ENCODE measurements at places on chromosomes 11 and 22.

DNA sequence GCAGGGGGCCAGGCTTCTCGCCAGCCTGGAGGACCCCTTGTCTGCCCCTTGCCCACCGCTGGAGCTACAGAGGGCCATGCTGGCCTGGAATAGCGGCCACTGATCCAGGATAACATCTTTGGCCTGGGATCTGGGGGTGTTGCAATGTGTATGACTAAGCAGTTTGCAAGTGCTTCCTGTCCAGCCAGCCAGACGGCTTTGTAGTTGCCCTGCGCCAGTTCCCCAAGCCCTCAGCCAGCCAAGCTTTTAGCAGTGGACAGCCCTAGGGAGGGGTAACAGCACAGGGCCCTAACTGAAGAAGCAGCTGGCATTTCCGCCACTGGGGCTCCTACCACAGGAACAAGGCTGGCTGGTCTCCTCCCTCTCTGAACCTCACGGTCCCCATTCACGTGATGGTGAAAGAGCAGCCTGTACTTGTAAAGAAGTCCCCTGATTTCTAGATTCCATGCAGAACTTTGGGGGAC is 32.1 kb downstream of the UQCR10 start:
- DNase-seq = peak; percentile 55

GRCh38 chr22:31341386-31342088 is 4.6 kb downstream of the PATZ1 start:
- DNase-seq = no peak

DNA sequence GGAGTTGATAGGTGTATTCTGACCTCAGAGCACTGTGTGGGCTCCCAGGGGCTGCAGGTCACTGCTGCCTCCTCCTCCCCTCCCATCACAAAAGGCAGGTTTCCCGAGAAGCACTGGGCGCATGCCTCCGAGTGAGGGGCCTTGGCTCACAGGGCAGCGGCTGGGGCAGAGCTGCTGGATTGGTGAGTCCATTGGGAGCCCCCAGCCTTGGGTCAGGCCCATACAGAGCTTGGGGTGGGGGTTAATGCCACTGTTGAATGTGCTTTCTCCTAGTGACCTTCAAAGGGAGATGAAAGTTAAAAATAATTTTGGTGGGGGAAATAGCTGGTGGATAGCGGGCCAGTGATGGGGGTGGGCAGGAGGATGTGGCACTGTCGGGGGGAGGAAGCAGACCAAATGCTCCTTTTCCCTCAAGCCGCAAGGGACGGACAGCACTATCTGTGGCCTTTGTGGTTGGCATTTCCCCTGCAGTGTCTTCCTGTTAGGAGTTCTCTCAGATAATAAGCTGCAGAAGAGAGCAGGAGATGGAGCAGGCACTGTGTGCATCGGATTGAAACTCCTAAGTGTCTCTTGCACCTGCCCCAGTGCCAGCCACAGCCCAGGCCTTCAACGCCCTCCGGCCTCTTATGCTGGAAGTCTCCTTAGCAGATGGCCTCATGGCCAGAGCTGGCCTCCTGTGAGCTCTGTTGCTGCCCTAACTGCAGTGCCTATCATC is 3.2 kb downstream of the TUBA8 start:
- no peak for DNase-seq

DNA sequence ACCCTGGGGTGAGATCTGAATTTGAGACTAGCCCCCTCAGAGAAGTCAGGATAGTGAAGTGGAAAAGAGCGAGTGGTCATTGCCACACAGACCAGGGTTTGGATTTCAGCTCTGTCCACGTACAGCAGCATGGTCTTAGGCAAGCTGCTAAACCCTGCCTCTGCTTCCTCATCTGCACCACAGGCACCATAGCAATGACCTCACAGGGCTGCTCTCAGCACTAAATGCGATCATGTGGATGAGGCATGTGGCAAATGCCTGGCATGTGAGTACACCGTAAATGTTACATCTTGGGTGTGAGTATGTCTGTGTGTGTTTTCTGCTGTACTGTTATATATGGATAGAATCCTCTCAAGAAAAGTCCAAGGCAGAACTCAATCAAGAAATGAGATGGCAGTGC is 15.8 kb downstream of the NAV2 start:
- no peak for DNase-seq

DNA sequence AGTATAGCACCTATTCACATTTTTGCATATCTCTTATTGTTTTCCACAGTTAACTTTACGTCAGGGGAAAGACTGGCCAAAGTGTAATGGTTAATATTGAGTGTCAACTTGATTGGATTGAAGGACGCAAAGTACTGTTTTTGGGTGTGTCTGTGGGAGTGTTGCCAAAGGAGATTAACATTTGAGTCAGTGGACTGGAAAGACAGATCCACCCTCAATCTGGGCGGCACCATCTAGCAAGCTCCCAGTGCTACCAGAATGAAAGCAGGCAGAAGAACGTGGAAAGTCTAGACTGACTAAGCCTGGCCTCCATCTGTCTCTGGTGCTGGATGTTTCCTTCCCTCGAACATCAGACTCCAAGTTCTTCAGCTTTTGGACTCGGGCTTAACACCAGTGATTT is 1900.7 kb upstream of the RAG2 start:
- DNase-seq = no peak

DNA sequence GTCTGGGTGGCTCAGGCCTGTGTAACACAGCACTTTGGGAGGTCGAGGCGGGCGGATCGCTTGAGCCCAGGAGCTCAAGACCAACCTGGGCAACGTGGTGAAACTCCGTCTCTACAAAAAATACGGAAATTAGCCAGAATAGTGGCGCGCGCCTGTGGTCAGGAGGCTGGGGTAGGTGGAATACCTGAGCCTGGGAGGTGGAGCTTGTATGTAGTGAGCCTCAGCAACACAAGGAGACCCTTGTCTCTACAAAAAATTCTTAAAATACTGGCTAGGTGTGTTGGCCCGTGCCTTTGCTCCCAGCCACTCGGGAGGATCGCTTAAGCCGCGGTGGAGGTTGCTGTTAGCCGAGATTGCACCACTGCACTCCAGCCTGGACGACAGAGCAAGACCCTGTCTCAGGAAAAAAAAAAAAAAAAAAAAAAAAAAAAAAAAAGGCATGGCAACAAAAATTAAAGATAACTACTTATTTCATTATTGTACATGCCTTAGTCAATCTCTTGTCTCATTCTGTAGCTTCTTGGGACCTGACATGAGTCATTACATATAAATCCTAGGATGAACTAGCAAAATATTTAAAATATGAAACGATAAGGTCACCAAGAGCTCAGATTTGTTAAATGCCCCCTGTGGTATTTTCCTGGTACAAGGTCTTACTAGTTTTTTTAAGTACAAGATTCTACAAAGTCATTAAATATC is 1.1 kb downstream of the TAF1D start:
- no peak for DNase-seq

DNA sequence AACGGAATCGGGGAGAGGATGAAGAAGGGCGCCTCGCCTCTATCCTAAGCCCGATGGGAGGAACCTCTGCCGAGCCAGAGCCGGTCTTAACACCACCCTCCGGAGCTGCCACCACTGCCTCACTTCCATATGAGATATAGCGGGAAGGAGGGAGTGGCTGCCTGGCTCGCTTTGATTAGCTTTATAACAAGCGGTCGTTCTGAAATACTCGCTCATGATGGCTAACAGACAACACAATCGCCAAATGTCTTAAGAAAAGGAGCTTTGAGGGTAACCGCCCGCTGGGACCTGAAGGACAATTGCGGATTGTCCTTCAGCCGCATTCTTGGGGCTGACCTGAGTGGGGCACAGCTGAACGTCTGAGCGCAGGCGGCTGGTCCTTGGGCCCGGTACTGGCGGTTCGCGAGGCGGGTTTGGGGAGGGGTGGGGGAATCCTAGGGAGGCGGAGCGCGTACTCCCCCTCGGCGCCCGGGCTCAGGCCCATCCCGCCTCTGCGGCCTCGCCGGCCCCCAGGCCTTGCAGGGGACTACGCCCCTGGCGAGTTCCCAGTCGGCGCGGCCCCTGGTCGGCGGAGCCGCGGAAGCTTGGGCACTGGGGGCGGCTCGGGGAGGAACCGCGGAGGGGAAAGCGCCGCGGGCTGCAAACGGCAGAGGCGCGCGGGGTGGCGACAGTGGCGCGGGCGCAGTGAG is at the start of gene PLAAT5:
Gene PLAAT5, minus strand, starts transcription at position 617 of the 689 bp plus-strand sequence. Its CDS starts 133 bp downstream, at position 484.
- DNase-seq = no peak

- DNase-seq = no peak
Measured at GRCh38 chr11:115912484-115912945, 408.3 kb upstream of the CADM1 start.

DNA sequence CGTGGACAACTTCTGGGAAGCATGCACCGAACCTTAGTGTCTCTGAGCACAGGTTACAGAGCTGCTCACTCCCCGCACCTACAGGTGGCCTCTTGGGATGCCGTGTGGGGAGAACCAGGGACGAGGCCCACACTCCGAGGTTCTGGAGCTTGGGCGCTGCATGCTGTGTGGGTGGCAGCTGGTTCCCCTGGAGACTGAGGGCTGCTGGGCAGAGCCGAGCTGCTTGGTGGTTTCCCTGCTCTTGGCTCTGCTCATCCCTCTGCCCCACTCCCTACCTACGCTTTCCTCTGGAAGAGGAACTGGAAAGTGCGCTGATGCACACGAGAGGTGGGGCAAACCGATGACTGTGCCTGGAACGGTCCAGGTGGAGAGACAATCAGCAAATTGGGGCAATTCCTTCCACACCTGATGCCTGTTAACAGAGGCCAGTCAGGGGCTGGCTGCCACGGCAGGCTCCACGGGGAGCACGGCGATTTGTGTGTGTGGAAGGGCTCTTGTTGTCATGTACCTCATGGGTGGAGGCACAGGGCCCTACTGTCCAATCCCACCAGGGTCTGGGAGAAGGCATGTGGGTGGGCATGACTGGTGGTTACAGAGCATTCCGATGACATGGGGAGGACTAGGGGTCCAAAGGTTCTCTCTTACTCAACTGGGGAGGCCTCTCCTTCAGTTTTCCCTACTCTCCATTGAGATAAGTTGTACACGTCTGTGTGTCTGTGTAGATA is 60.9 kb downstream of the ST14 start:
- no peak for DNase-seq

- no peak for DNase-seq
Measured at GRCh38 chr11:2778630-2779498, 79.1 kb upstream of the KCNQ1OT1 start.

GRCh38 chr11:72378704-72379383 is 55.5 kb downstream of the CLPB start:
- peak; percentile 62 for DNase-seq

- no peak for DNase-seq
Measured at GRCh38 chr22:33687464-33687863, 232.8 kb downstream of the LARGE1 start.

DNA sequence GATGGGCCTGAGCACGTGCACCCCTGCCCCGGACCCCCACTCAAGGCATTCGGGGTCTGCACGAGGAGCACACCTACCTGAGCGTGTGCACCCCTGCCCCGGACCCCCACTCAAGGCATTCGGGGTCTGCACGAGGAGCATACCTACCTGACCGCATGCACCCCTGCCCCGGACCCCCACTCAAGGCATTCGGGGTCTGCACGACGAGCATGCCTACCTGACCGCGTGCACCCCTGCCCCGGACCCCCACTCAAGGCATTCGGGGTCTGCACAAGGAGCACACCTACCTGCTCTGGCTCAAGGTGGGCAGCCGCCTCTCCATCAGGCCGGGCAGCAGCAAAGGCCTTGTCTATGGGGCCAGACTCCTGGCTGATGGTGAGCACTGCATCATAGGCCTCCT is 48.7 kb upstream of the LRRC32 start:
- no peak for DNase-seq

DNA sequence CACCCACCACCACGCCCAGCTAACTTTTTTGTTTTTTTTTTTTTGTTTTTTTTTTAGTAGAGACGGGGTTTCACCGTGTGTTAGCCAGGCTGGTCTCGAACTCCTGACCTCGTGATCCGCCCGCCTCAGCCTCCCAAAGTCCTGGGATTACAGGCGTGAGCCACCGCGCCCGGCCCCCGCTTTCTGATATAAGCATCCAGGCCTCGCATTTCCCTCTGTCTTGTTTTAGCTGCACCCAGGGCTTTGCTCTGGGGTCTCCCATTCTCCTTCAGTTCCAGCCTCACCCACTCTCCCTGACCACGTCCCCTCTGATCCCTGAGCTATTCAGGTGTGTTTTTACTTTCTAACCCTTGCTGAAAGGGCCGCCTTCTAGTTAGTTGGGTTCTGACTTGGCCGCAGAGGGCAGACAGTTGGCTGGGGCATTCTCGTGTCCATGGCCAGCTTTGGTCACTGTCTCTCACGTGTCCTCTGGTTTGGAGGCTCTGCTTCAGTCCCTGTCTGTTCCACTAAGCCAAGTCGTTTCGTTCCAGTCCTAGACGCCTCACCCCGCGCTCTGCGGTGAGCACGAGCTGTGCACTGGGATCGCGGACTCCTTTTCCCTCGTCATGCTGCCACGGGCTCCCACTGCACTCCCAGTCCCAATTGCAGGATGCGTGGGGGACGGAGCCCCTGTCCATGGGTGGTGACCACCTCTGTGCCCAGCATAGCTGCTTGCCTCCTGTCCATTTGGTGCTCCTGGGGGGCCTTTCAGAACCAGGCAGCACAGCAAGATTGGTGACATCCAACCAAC is 6.0 kb upstream of the TNNT3 start:
- DNase-seq = no peak

- no peak for DNase-seq
Measured at GRCh38 chr22:40637183-40638150, 948 bp upstream of the MRTFA start.

DNA sequence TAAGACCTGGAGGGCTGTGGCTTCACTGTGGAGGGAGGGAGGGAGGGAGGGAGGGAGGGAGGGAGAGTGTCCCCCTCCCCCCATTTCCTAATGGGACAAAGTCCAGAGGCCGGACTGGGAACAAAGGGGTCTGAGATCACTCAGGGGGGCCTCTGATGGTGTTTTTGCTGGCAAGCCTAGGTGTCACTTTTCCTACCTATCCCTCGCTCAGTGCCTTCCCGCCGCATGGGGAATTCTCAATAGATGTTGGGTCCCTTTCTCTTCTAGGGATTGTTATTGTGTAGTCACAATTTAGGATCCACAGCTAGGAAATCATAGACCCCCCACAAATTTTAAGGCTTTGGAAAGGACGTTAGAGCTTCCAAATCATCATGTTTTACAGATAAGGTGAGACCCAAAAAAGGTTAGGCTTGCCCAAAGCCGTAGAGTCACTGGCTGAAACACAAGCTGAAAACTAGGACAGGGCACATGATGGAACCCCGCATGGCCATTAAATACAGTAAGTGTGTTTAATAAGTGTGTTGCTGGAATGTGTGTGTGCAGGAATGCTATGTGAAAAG is 4.8 kb upstream of the FTH1 start:
- peak; percentile 79 for DNase-seq

GRCh38 chr11:84607975-84608836 is 1018.9 kb downstream of the DLG2 start:
- DNase-seq = no peak

GRCh38 chr22:44180706-44181032 is at the start of gene PARVG:
Gene PARVG (plus strand): TSS chr22:44180925. CDS start chr22:44183330, 2,405 bp downstream.
- no peak for DNase-seq

- no peak for DNase-seq
Measured at GRCh38 chr22:22199634-22200033, 45.0 kb upstream of the VPREB1 start.

- DNase-seq = no peak
Measured at GRCh38 chr11:111663820-111664219, 61.6 kb downstream of the SIK2 start.

GRCh38 chr11:76919887-76920746 is 59.4 kb downstream of the ACER3 start:
- peak; percentile 85 for DNase-seq

All from astrocyte of the cerebellum (primary cell).